ENCODE measurements at places on chromosomes 6 and 20.

DNA sequence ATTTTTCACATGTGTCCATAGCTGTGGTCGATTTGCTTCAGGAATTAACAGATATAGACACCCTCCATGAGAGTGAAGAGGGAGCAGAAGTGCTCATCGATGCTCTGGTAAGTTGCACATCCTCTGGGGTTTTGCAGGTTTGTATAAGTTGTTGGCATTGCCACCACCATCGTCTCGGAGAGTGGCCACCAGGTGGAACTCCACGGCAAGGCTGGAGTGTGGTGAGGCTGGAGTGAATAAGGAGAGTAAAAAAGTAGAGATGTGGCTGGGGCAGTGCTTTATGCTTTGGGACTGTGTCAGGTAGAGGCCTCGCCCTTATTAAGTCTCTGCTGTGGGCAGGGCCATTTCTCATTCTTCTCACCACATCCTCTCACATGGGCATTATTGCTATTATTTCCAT, 63.7 kb downstream of the CTNNBL1 start:
- no peak for DNase-seq

DNA sequence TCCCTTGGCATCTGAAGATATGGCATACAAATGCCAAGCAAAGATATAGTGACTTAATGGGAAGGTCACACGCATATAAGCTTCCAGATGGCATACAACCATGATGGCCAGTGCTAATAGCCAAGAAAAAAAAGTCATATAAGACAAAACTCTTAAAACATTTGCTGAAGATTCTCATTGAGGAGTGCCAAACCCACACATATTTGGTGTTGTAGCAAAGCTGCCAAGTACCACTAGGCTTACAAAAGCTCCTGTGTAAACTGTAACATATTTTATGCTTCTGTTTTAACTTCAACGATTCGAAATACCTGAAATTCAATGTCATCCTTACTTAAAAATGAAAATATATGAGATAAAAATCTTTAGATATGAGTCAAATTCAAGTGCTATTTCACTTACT, 123.0 kb downstream of the HMGCLL1 start:
- no peak for DNase-seq

GRCh38 chr20:41509316-41510200, 108.6 kb downstream of the CHD6 start:
- DNase-seq = no peak

DNA sequence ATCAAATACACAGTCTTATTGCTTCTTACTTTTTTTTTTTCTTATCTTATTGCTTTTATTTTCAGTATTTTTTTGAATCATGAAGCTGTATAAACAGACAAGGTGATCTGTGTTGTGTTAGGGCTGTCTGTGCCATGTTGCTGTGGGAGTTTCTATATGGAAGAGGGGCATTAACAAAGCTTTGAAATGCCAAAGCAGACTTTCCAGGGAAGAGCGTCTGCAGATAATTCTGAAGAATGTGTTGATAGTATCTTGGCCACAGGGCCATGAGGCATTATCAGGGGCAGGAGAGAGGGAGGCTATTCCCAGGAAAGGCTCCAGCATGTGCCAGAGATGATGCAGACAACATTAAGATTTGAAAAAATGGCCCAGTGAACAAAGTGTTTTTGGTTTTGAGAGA, 354.5 kb downstream of the UTRN start:
- DNase-seq = no peak

DNA sequence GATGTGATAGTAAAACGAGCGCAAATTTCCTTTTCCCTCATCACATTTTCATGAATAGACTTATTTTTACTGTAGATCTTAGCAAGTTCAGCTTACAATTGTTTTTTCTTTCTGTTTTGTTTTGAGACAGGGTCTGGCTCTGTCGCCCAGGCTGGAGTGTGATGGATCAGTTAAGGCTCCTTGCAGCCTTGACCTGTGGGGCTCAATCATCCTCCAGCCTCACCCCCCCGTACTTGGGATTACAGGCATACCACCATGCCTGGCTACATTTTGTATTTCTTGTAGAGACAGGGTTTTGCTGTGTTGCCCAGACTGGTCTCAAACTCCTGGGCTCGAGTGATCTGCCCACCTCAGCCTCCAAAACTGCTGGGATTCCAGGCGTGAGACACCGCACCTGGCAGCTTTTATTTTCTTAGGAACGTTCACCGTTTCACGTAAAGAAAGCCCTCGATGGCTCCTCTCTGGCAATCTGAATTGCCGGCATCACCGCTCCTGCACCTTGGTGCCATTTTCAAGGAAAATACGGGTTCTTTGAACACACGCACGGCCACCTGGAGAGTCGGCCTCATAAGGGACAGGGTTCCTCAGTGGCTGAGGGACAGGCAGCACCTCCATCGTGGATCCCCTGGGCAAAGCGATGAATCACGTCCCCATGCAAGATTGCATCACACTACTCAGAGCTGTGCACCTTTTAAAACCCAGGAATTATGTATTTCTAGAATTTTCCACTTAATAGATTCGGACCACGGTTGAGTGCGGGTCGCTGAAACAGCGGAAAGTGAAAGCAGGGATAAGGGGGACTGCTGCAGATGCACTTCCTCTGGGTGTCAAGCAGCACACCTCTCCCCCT, 78.7 kb downstream of the IRF4 start:
- no peak for DNase-seq

DNA sequence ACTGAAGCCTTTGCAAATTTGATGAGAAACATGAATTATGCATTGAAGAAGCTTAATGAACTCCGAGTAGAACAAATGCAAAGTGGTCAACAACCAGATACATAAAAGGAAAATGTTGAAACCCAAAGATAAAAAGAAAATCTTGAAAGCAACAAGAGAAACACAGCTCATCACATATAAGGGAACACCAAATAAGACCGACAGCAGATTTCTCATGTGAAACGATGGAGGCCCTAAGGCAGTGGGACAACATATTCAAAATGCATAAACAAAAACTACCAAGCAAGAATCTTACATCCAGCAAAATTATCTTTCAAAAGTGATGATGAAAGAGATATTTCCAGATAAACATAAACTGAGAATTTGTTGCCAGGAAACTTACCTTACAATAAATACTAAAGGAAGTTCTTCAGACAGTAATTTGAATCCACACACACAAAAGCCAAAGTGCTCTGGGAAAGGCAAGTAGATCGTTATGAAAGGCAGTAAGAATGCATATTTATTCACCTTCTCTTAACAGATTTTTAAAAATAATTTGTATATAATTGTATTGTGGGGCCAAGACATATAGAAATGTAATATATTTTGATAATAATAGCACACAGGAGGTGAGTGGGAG, 22.5 kb downstream of the SLC52A3 start:
- DNase-seq = no peak

- no peak for DNase-seq
These were observed 57.7 kb downstream of the RBM38 start for GRCh38 chr20:57448764-57449354.

DNA sequence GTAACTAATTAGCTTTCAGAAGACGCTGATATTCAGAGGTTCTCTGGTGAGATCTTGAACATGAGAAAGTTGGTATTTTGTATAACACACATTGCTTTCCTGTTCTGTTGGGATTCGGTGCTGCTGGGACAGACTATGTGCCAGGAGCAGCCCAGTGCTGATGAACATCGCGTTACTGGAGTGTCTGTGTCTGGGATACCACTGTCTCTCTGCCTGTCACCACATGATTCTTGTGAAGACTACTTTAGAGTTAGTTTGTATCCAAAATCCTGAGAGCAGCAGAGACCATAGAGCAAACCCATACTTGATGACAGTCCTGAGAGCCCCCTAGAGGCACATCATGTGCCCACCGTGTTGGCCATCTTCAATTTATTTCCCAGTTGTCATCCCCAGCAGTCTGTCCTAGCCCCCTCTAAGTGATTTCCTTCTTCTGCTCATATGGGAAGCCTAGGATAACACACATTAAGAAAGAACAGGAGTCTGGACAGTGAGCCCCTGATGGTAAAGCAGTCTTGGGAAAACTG, 41.8 kb upstream of the TINAG start:
- DNase-seq = no peak

- DNase-seq = no peak
These were observed 105.4 kb downstream of the TMEM242 start for GRCh38 chr6:157217894-157218370.

DNA sequence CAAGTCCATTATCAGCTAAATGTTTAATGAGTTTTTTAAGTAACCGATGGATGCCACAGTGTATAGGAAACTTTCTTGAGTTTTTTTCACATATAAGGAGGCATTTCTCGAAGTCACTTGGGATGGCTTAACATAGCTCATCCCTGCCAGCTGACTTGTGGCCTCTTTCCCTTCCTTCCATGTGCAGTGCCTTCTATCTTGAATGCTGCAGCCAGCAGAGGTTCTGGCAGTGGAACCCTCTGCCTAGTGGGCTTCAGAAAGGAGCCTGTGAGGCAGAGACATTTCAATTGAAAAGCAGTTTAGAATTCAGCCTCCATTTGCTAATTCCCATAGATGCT, 51.9 kb downstream of the AKAP12 start:
- no peak for DNase-seq

DNA sequence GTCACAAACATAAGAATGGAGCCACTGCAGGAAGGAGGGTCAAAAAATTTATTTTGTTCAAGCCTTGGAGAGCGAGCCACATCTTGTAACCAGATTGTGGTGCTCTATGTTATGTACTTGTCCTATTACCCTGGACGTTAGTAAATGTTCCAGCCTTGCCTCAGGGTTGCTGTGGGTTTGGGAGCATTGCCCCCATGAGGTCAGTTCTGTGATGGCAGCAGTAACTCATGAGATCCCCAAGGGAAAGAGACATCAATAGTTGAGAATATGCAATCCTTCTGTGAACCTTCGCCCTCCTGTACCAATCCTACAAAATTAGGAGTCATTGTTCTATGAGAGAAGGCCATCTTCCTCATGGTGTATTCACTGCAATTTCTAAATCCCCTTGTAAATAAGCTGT, 16.4 kb upstream of the CFAP206 start:
- no peak for DNase-seq

DNA sequence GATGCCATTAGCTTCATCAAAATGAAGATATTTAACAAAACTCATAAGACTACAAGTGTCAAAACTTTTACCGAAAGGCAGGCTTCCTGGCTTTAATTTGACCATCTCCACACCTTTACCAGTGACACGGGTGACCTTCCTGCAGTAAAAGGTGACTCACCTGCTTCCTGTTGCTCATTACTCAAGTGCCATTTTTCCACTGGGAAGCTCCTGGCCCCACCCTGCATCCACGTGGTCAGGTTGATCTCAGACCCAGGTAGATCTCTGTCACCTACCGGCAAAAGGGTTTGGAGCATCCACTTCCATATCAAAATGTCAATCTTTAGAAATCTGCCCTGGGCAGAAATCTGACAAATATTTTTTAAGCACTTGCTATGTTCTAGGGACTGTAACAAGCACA, 31.9 kb upstream of the CDH4 start:
- no peak for DNase-seq

DNA sequence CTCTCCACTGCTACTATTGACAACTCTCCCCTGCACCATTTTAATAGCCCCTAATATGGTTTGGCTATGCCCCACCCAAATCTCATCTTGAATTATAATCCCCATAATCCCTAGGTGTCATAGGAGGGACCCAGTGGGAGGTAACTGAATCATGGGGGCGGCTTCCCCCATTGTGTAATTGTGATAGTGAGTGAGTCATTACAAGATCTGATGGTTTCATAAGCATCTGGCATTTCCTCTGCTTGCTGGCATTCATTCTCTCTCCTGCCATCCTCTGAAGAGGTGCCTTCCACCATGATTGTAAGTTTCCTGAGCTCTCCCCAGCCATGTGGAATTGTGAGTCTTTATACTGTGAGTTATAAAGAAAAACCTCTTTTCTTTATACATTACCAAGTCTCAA, 74.1 kb upstream of the TCF21 start:
- no peak for DNase-seq

GRCh38 chr20:48817367-48818030, 10.3 kb downstream of the PREX1 start:
- no peak for DNase-seq

DNA sequence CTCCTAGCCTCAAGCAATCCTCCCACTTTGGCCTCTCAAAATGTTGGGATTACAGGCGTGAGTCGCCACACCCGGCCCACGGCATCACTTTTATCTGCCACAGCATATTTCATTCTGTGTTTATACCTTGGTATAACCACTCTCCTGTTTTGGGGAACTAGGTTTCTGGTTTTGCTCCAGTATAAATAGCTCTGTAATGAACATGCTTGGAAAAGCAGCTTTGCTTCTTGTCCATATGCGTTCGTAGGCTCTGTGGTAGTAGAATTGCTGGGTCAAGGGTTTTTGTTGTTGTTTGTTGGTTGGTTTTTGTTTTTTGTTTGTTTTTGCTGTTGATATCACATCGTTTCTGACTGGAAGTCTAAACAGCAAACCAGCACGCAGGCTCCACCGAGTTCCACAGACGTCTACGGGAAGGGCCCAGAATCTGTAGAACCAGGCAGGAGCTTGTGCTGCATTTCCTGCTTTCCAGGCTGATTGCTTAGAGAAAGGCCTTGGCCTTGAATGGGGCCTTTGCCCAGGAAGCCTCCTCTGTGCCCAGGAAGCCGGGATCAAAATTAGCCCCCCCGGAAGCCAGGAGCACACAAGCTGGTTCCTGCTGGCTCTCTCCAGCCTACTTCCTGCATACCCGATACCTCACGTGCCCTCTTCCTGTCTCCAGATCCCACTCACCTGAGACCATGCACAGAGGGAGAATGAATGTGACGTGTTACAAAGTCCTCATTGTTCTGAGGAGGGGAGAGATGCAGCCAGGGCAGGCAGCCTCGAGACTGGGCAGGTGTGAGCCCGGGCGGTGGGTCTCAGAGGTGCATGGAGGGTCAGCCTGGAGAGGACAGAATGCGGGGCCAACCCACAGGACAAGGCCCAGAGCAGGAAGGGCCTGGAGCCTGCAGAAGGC, 34.7 kb downstream of the AAR2 start:
- no peak for DNase-seq

DNA sequence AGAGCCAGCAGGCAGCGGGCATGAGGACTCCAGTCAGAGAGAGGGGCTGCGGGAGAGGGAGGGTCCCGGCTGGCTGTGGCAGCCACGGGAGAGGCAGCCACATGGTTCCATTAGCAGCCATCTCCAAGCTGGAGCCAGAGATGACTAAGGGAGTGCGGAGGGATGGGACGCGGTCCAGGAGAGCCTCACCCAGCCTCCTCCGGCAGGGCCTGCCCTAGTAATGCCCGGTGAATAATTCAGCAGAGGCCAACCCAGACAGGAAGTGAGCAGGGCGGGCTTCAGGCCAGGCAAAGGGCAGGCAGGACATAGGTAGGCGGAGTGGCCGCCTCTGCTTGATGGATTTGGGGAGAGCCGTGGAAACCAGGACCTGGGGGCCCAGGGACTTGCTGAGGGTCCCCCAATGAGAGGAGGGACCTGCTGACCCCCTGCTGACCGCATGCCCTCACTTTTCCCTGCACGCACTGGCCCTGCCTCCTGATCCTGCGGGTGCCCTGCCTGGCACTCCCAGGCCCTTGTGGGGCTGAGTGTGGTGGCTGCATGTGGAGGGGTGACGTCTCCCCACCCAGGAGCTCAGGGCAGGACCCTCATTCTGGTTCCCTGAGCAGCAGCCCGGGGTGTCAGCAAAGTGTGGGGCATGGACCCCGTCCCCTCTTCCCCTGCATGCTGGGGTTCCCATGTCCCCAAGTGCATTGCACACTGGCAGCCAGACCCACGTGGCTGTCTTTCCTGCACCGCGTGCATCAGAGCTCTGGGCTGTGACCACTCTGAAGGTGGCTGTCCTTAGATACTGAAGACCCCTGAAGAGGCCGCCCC, 51.8 kb upstream of the SLCO4A1 start:
- no peak for DNase-seq
